ENCODE measurements at places on chromosomes 1 and 21. TPM values are rescaled to one million over a fixed set of nuclear protein-coding genes. Genes with fewer than 3 reads are reported as not detected.

DNA sequence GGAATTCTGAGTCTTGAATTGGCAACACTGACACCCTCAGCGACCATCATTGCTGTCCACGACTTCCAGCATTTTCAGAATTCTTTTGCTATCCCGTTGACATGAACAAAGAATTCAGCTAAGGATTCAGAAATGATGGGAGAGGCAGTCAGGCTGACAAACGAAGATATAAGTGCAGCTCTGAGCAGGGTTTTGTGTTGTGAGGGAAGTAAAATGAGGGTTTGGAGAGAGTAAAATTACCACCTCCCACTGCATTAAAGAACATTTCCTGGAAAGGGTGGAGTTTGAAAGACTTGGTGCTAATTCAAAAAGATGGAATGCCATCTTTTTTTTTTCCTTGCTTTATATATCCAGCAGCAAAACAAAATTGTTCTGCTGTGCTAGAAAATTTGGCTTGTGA lies 4.9 kb upstream of the ELK4 start:
- no peak for DNase-seq

LRRIQ3 gene
- 3.2 TPM for polyA plus RNA-seq

DNA sequence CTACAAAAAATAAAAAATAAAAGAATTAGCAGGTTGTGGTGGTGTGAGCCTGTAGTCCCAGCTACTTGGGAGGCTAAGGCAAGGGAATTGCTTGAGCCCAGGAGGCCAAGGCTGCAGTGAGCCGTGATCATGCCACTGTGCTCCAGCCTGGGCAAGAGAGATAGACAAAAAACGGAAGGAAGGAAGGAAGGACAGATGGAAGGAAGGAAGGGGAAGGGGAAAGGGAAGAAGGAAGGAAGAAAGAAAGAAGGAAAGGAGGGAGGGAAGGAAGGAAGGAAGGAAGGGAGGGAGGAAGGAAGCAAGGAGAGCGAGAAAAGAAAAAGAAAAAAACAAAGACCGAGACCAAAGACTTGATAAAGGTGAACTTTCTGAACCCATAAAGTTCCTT lies 25.3 kb upstream of the RAP1A start:
- no peak for DNase-seq

DNA sequence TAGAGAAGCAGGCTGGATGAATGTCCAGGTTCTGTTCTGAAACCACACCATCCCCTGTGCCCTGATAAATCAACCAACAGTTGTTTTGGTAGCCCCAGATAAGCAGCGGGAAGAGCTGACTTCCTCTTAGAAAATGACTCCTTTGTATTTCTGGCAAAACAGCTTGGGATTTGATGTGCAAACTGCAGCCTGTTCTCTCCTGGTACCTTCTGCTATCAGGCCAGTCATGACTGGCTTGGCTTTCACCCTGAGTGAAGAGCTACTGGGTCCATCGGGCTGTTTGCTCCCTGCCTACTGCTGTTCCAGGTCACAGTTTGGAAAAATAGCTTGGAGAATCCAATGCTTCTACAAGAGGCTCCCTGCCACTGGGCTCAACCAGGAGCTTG lies 116.8 kb downstream of the DTL start:
- DNase-seq: no peak

DNA sequence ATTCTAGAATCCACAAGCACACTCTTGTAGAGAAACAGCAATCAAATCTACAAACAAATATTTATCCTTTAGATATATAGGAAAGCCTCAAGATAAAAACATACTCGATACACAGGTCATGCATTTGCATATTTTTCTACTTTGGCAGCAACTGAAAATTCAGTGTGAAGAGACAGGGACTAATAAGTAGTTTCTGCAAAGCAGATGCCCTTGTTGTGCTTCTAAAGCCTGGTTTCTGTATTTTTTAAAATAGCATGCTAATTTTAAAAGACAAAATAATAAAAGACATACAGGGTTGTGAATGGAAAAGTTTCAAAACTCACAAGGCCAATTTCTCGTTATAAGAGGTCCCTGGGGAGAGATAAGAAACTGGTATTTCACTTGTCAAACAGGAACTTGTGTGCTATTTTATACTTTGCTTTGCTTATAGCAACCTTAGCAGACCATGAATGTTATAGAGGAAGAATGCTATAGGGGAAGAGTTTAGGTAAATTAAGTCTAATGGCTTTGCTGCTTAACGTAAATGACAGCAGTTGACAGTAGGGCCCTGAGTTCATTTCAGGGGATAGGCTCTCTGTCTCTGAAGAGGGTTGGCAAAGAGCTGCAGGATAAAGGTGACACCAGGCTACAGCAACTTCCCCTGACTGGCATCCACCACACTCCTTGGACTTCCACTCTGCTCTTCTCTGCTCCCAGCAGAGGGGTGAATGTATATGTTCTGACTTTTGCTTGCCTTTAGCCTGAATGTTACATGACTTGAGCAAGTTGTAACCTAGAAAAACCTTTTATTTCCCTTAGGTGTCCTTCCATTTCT lies 9.4 kb upstream of the RGS13 start:
- DNase-seq: no peak

- no peak for DNase-seq
These were observed 67.5 kb downstream of the DNTTIP2 start for GRCh38 chr1:93811326-93812065.

PCAT6 gene
- not detected for polyA plus RNA-seq

DNA sequence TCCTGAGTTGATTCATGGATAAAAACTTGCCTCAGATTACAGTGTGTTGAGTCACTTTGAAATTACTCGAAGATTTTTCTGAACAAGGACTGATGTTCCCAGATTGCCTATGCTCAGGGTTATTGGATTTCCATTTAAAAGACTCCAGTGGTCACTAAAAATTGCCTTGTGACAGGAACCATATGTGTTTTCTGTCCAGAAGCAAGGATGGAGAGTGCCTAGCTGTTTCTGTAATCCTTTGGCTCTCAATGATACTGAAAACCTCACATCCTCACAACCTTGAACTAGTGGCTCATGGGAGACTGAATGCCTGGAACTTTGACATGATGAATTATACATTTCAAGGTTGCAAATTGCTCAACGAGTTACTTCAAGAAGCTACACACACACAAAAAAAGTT lies 1271.8 kb downstream of the BRINP3 start:
- DNase-seq: no peak

KIRREL1 gene
- not detected for polyA plus RNA-seq

DNA sequence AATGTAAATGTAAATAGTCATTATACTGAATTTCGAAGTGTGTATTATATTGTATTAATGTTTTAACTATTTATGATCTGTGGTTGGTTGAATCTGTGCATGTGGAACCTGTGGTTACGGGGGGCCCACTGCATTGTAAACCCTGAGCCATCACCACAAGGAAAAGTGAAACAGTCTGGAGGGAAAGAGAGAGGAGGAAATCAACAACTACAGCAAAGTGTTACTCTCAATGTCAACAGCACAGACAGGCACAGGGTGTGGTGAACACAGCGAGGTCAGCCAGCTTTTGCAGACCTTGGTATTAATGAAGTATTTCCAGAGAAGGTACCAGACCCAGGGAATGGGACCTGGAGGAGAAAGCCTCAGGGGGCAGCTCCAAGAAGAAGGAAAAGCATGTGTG lies 37.1 kb upstream of the BACE2 start:
- no peak for DNase-seq

DNA sequence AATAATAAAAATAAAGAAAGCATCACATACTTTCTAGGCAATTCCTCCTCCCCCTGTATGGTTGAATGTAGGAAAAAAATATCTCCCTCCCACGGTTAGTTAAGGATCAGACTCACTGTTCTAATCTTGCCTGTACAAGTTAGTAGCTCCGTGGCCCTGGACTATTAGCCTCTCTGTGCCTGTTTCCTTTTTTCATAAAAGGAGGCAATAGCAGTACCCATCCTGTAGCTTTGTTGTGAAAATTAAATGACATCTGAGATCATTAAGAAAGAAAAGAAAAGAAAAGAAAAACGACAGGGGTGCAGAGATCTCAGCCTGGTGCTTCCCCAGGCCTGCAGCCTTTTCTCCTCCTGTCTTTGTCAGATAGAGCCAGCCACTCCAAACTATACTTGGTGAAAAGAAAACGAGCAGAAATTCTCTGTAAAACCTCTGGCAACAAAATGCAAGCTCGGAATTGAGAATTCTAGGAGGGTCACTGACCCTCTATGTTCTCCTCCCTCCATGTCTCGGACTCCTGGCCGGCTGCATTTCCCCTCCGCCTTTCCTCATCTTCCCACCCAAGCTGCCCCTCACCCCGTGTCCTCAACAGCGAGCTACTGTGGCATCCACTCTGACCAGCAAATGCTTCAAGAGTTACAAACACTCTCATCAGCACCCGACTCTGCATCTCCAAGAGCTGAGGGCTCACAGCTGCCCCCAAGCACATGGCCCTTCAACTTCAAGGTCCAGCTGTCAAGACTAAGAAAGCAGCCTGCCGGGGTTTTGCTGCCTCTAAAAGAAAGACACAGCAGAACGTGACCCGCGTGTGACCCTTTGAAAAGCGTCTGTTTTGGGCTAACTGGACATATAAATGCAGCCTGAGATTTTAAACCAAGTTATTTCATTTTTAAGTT lies 13.6 kb downstream of the RIPK4 start:
- DNase-seq: no peak

DNA sequence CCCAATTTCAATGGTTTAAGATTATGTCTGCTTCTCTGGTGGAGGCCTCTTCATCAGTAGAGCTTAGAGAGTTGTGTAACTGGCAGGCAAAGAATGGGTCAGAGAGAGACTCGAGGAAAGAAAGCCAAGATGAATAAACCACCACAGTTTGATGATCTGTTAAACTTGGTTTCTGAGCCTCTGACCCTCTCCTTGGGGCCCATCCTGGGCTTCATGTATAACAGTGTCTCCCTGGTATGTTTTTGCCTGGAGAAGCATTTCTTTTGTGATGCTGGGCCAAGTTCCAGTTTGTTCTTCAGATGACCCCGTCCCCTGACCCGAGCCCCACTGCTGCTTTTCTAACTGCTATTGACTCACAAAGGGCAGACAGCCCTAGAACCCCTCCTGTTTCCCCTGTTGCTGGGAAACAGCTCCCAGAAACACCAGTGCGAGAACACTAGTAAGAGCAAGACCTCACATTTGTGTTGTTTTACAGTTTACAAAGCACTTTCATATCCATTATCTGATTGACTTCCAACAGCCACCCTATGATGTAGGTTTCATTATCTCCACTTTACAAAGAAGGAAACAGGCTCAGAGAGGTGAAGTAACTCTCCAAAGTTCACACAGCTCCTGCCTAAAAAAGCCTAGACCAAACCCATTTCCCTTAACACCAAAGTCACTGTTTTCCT lies 9.0 kb downstream of the CD2 start:
- peak; percentile 66 for DNase-seq

GRCh38 chr1:63289135-63289534 lies 33.2 kb upstream of the FOXD3 start:
- DNase-seq: no peak

GRCh38 chr1:51583532-51583931 lies 33.4 kb upstream of the OSBPL9 start:
- DNase-seq: no peak

TMOD4 gene
- polyA plus RNA-seq: not detected

OR2L5 gene
- not detected for polyA plus RNA-seq

GRCh38 chr1:33586106-33586505 lies 113.7 kb downstream of the ZSCAN20 start:
- DNase-seq: no peak

PRAMEF17 gene
- not detected for polyA plus RNA-seq

HMGN2 gene
- 681 TPM for polyA plus RNA-seq

DNA sequence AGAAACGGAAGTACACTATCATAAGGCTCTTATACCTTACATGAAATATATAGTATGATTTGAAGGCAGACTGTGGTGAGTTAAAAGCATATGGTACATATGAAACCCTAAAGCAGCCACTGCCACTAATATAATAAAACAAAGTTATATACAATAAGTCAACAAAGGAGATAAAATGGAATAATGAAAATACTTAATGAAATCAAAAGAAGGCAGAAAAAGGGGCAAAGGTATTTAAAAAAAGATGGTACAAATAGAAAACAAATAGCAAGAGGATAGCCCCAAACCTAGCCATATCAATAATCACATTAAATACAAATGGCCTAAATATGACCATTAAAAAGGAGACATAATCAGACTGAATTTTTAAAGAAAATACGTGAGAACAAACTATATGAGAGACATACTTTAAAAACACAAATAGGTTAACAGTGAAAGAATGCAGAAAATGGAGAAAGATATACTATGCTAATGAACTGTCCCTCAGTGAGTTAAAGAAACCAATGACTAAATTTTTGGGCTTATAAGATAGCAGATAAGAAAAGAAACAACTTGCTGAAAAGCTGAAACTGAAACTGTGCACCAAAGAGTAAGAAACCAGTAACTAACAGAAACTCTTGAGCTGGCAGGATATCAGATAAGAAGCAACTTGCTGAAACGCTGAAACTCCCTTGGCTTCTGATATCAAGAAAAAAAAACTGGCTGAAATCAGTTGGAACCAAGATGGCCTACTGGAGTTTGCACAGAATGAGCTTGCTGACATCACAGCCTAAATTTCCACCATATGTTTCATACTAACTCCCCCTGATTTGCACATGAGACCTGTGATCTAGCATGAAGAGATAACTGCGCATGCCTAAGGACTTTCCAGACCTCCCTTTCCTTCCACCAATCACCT lies 44.3 kb upstream of the IL10 start:
- DNase-seq: peak; percentile 75

- DNase-seq: peak; percentile 4
These were observed 43.3 kb downstream of the POU2F1 start for GRCh38 chr1:167263819-167264464.

AMY1C gene
- not detected for polyA plus RNA-seq

GRCh38 chr21:44557491-44558328 lies 885 bp downstream of the KRTAP10-3 start:
- no peak for DNase-seq

- DNase-seq: no peak
These were observed 149.4 kb upstream of the ZC3H12A start for GRCh38 chr1:37325010-37325409.

EEIG2 gene
- 0.33 TPM for polyA plus RNA-seq

TEX38 gene
- polyA plus RNA-seq: 0.25 TPM

C4BPA gene
- not detected for polyA plus RNA-seq

- no peak for DNase-seq
These were observed 37.8 kb downstream of the IER5 start for GRCh38 chr1:181126289-181126688.

- peak; percentile 13 for DNase-seq
These were observed 22.0 kb downstream of the WNT9A start for GRCh38 chr1:227925582-227926198.

DNA sequence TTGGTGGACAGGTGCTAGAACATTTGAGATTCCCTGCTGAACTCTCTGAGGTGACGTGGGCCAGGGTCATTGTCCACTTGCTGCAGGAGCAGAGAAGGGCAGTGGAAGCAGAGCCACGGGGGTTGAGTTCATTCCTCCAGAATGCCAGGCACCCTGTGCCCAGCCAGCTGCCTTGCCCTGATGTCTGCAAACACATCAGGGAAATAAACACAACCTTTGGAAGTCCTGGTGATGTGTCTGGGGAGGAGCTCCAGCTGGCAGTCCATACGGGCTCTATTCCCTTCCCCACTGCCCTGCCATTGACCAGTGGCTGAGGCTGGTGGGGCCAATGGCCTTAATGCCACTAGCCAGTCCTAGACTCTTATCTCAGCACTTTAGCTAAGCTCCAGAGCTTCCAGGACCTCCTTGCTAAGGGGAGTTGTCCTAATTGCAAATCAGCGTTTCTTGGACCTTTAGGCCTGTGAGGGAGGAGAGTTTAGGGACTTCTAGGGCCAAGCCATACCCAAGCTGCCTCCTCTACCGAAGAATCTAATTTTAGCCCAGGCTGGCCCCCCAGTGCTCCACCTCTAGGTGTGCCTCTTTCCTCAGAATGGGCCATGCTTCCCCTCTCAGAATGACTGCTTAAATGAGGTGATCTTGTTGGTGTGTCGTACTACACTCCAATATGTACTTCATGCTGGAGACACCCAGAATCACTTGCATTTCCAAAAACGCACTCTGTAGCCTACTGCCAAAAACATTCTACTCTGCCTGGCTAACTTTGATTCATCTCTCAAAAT lies 25.9 kb upstream of the MFSD2A start:
- no peak for DNase-seq

All from CD4-positive, alpha-beta memory T cell (primary cell).